ENCODE measurements at places on chromosomes 1 and 21.
A peak's percentile ranks its signal among the peaks of the same experiment; 100 is the strongest.

GRCh38 chr1:175410560-175410959 is 218.0 kb upstream of the KIAA0040 start:
- no peak for DNase-seq

- no peak for DNase-seq
Observed at GRCh38 chr1:173861731-173862145, 6.1 kb downstream of the GAS5 start.

DNA sequence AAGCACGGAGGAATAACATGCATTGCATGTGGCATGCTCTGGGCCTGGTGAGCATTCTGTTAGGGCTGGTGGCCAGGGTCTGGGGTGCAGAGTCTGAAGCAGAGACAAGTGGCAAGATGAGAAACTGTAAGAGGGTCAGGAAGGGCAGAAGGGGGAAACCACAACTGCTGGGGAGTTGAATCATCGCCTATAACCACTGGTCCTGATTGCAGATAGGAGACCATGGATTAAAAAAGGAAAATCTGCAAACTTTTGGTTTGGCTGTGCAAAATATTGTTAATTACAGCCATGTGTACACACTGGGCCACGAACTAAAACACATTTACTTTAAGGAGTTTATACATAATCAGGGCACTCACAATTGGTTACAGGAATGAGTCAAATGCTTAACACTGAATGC is 76.6 kb downstream of the TGFBR3 start:
- DNase-seq = no peak

- DNase-seq = no peak
Observed at GRCh38 chr21:35512346-35512745, 463.2 kb upstream of the RUNX1 start.

DNA sequence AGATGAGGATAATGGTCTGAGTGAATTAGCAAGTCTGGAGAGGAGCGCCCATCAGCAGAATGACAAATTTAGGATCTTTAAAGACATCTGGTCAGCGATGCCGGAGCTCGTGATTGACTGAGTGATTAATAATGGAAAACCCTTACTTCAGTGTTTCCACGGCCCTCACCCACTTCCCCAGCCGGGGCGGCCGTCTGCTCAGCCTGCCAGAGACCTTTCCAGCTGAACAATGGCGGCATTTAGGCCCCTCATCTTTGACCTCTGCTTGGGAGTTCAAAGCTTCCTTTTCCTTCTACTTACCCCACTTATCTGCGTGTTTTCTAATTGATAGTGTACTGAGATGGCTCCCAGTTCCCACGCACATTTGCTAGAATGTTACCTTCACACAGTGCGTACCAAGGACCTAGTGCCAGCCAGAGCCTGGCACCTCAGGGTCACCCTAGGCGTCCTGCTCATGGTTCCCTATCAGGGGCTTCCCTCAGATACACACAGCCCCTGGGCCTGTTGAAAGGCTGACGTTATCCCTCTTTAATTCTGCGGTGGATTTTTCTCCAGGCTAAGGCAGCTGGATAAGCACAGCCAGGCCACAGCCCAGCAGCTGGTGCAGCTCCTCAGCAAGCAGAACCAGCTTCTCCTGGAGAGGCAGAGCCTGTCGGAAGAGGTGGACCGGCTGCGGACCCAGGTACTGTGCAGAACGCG is 232.8 kb downstream of the SDCCAG8 start:
- no peak for DNase-seq

GRCh38 chr1:151968058-151968457 is 25.6 kb downstream of the S100A10 start:
- no peak for DNase-seq

GRCh38 chr1:154325583-154326545 is 539 bp downstream of the ATP8B2 start:
- no peak for DNase-seq

- peak; percentile 9 for DNase-seq
Observed at GRCh38 chr1:82979593-82980236, 1019.2 kb downstream of the TTLL7 start.

GRCh38 chr1:91537987-91538304 is 37.3 kb downstream of the CDC7 start:
- DNase-seq = no peak

DNA sequence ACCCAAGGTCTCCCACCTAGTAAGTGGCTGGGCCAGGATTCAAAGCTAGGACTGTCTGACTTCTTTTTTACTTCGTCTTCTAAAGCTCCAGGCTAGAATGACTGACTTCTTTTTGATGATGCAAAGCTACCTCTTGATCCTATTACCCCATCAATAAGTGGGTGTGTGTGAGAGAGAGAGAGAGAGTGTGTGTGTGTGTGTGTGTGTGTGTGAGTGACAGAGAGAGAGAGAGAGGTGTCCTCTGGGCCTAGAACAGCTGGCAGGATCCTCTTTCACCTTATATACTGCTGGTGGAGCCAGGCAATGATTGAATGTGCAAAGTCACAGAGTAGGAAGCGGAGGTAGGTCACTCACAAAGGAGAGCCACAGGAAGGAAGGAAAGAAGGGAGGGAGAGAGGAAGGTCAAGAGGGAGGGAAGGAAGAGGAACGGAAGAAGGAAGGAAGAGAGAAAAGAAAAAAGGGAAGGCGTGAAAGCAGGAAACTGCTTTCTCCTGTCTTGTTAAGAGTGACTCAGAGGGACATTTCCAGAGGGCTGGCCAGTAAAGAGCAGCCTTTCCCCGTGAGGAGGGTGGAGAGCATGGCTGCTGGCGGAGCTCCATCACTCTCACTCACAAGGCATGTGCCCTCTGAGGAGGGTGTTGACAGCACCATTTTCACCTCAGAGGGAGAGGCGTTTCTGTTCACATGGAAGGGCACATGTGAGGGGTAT is 68.9 kb downstream of the CDC7 start:
- no peak for DNase-seq

- no peak for DNase-seq
Observed at GRCh38 chr1:67869233-67869632, 36.0 kb upstream of the GNG12 start.

DNA sequence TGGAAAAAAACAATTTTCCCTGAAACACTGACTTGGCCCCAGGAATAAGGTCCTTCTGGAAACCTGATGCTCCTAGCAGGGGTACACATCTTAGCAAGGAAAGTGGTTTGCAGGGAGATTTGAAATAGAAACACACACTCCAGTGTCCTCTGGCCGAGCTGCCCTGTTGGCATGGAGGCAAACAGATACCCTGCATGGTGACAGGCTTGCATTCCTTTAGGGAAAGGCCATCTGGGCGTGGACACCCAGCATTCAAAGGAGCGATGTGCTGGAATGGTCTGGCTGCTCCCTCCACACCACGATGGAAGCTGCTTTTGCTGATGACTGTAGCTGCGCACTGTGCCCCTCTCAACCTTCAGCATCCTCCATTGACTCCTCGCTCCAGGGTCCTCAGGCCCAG is 41.5 kb upstream of the BCAR3 start:
- DNase-seq = no peak

DNA sequence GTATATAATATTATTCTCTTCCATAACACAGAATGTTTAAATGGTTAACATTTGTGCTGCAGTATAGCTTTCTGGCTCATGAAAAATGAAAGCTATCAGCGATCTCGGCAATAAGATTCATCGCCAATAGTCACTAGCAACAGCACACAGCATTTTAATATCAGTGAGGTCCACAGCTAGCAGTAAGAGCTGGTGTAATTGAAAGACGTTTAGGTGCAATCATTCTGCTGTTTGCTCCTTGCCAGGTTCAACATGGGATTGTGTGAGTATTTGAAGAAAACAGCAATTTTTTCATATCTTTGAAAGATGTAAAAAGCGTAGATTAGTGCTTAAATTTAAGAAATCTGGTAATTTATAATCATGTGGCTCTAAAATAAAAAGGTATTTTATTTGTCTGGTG is 20.1 kb downstream of the PRKACB start:
- DNase-seq = peak; percentile 63

DNA sequence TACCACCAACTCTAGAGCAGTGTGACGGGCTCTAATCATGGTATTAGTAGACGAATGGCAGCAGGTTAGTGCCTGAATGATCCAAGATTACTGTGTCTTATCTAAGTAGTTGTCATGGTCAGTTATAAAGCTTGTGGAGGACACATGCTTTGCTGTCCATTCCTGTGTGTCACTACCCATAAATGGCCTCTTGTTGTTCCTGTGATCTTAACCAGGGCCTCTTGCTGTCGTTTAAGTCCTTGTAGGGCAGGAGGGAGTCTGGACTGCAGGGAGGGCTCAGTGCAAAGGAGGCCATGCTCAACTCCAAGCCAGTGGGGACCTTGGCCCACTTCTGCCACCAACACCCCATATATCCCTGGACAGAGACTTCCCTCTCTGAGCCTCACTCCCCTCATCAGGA is 130.5 kb downstream of the EPHB2 start:
- DNase-seq = no peak

DNA sequence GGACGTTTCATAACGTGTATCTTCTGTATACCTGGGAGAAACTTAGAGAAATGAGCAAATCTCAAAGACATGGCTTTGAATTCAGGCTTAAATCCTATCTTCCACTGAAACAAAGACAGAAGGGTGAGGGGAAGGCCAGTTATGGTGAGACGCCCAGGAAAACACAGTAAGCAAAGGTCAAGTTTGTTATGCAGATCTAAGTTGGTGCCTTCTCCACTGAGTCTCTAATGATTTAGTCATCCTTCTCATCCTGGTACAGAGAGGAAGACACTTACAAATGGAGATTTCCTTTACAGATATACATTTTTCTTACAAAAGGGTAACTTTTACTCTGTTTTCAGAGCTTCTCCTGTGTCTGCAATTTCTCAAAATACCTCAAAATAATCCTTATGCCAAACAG is 64.4 kb downstream of the MAP3K7CL start:
- no peak for DNase-seq

DNA sequence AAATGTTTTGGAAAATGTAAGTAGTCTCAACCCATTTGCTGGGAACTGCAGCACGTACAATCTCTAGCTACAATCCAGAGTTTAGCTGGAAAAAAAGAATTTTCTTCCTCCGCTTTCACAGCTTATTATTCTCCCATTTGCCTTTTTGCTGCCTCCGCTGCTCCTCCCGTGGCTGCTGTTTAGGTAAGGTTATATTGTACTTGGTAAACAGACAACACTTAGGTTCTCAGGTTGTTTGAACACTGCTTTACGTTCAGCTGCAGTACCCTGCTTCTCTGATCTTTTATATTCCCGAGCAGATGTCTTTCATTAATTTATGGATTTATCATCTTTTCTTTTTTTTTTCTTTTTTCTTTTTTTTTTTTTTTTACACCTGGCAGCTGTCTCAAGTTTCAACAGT is 14.3 kb downstream of the PROX1 start:
- DNase-seq = peak; percentile 79

DNA sequence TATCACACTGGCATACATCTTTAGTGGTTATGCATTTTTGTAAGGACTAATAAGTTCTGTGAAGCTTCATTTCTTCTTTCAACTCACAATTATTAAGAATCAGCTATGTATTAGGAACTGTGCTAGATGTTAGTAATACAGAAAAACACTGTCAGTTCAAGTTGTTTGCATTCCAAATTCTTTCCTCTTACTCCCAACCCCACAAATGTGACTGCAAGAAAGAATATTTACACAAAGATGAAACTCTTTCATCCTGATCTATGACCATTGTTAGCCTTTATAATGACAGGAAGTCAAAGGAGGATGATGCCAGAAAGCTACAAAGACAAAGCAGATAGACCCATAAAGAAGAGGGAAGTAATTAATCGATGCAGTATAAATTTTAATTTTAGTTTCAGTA is 21.0 kb upstream of the GADD45A start:
- DNase-seq = no peak

DNA sequence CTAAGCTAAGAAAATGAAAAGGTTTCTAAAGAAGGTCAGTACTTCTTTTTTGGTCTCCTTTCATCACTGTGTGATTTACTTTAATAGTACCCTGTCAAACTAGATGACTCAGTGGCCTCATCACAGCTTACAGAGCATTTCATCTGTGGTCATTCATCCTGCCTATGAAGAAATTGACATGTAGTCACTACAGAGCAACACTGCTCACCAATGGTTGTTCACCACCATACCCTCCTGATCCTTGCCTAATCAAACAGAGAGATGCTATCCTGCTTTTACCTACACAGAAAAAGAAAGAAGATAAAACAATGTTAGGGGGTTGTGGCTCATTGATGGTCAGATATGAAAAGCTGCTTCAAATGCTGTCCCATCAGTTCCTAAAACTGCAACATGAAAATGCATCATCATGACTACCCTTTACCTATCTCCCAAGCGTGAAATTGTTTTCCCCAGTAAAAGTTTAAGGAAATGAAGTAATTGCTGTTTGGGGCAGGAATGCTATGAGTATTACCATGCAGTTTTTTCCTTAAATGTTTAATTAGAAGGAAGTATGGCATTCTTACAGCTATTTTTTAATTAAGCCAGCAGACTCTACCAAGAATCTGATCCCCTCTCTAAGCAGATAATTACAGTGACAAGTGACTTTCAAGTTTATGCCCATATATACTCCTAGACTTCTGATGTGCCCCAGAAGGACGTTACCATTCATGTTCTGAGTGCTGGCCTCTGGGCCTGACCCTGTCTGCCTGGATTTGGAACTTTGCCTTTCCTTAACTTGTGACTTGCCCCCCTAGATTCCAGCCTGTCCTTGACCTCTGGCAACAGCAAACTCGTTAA is 46.1 kb upstream of the FBXO28 start:
- DNase-seq = no peak

DNA sequence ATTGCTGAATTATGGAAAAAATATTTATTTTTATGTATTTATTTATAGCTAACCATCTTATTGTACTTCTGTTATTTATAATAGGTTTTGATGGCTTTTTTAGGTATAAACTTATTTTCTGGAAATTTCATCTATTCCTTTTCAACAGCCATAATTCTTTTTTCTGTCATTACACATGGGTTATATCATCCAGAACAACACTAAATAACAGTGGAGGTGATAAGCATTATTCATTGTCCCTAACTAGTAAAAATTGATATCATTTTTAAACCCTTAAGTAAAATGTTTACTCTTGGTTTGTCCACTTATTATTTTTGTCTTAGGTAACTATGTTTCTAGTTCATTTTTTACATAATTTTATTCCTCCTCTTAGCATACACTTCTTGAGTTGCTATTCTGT is 309.1 kb downstream of the USH2A start:
- DNase-seq = no peak

DNA sequence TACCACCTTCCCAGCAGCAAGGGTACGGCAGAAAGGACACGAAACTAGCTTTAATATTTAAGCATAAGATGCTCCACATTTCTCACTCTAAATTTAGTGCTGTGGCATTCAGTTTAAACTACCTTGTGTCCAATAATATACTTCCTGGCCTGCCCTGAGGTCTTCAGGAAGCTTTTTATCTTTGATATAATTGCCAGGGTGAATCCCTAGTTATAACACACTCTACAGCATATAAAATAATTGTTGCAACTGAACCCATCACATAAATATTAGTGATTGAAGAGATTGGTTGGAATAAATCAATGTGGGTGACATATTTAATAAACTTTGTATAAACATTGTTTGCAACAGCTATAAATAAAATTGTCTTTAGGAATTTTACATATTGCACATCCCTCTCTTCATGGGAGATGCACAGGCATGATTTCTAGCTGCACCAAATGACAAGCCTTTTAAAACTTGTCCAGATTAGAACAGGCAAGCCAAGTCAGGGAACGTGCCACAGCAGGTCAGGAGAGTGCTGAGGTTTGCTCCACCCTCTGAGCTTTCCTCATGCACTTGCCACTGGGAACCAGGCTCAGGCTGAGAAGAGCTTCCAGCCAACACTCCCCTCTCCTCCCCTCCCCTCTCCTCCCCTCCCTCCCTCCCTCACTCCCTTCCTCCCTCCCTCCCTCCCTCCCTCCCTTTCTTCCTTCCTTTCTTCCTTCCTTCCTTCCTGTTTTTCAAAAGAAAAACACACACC is 623.2 kb upstream of the PKN2 start:
- DNase-seq = no peak

- no peak for DNase-seq
Observed at GRCh38 chr1:168504064-168504837, 39.5 kb downstream of the XCL2 start.
